ENCODE measurements at places on chromosomes 16 and 17.

GRCh38 chr17:76654408-76654807 lies 10.9 kb upstream of the ST6GALNAC1 start:
- DNase-seq = no peak

DNA sequence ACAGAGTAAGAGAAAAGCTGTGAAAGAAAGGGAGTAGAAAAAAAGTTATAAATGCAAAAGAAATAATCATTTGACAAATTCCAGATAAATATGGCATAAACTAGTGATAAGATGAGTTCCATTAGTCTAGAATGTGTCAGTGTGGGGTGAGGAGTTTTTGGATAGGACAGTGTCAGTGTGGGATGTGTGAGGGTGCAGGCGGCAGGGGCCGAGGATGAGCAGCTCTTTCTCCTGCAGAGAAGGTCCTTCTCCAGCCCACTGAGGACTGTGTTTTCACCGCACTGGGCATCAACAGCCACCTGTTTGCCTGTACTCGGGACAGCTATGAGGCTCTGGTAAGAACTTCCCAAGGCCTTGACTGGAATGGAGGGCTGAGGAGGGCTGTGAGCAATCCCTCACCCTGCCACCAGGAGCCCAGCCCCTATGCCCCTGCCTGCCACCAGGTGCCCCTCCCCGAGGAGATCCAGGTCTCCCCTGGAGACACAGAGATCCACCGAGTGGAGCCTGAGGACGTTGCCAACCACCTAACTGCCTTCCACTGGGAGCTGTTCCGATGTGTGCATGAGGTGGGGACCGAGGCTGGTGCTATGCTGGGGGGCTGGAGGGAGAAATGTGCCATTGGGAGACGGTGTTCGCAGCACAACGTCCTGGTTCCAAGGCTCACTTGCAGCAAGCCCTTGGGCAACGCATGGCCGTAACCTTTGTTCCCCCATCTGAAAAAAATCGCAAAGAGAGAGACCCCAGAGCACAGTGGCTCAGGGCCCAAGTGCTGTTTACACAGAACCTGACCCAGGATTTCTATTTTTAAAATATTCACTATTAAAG lies 13.1 kb downstream of the RAPGEFL1 start:
- DNase-seq = no peak

DNA sequence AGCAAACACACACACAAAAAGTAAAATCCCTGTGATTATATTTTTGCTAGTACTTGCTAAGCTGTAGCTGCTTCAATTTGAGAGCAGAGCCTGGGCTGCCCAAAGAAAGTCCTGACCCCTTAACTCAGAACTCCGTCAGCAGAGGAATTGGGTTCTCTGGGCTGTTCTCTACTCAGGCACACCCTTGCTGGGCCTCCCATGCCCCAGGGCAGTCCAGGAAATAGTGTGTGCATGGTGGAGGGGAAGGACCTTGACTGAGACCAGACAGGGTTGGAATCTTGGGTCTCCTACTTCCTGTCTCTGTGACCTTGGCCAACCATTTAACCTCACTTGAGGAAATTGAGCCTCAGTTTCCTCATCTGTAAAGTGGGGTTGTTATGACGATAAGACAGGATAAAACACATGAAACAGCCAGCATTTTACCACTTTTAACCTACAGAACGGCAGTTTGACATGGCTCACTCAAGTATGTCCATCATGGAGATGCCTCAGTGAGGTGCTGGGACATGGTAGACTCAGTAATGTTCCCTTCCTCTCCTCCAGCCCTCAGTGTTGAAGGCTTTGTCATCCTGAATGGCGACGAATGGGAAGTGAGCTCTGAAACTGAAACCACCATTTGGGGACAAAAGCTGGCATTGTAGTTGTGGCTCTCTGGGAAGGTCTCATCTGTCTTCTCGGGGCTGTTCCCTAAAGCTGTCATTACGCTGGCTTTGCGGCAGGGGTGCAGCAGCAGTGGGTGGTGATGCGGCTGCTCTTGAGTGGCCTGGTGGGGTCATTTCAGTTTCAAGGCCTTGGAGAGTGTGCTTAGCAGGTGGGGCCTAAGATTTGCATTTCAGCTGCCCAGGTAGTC lies 74.9 kb downstream of the CMIP start:
- no peak for DNase-seq

- DNase-seq = peak; percentile 87
Observed at GRCh38 chr16:1492923-1493745, at the start of gene TELO2. TELO2 (plus strand) TSS chr16:1493360; CDS start chr16:1494282, 922 bp downstream.

DNA sequence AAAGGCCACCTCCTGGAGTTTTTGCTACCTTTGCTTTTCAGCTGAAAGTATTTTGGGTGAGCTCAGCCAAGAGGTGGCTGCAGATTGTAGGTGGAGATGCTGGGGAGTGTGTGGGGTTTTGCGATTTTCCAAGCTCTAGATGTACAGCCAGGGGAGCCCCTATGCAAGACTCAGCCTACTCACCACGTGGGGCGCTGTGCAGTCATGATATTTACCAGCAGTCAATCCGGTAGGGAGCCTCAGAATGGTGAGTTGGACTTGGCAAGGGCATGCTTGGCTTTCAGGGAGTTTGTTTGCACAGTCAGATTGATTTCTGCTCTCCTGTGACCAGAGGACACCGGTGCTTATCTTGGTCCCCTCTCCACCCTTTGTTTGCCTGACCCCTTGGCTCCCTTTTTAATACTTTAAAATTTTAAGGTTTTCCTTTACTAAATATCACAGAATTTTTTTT lies 175.3 kb downstream of the UTP18 start:
- peak; percentile 50 for DNase-seq

Data from head of caudate nucleus (tissue), 42 donors.